ENCODE measurements at places on chromosomes 13 and 19. TPM values are rescaled to one million over a fixed set of nuclear protein-coding genes. Genes with fewer than 3 reads are reported as not detected.

Gene ZNF283
- 5.2 TPM for total RNA-seq

Gene EPSTI1
- 150 TPM for total RNA-seq

Gene RNF113B
- total RNA-seq, result not detected

Gene PEG3
- not detected for total RNA-seq

Gene CGB1
- not detected for total RNA-seq

Gene ZSCAN4
- total RNA-seq, result not detected

Gene ZNF665
- 6.0 TPM for total RNA-seq

Gene GPR183
- total RNA-seq, result 15.3 TPM

Gene SLITRK6
- not detected for total RNA-seq

Gene RXFP2
- total RNA-seq, result not detected

Gene ZNF681
- 4.9 TPM for total RNA-seq

Gene TNNI3
- total RNA-seq, result not detected

Gene SLC7A1
- 105 TPM for total RNA-seq

Gene GIPC3
- 0.23 TPM for total RNA-seq

Gene TSKS
- total RNA-seq, result 0.47 TPM

Gene UHRF1
- 154 TPM for total RNA-seq

Measured in activated CD8-positive, alpha-beta memory T cell treated with anti-CD3 and anti-CD28 coated beads, Interleukin-2, amount 10 ng/mL, durations not matched to agents 7 days and 5 days (primary cell).